Fibroblast of skin of right biceps (primary cell): ENCODE measurements at places on chromosomes 7 and 10.
A peak's percentile ranks its signal among the peaks of the same experiment; 100 is the strongest.

GRCh38 chr7:92276460-92276864 lies 30.7 kb downstream of the ANKIB1 start:
- no peak for DNase-seq

DNA sequence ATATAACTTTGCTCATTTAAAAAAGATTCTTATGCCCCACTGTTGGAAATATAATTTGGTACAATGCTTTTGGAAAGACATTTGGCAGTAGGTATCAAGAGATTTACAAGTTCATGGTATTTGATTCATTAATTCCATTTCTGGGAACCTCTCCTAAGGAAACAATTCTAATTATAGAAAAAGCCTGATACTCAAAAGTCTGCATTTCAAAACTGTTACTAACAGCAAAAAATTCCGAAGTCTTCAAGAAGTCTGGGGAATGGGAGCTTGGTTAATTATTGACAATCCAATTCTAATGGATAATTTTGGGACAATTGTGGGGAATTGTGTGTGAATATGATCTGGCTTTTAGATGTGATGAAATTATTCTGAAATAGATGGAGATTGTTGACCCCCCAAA lies 59.6 kb downstream of the HDAC9 start:
- peak; percentile 68 for DNase-seq

- no peak for DNase-seq
Observed at GRCh38 chr10:73339436-73339835, 19.2 kb downstream of the CFAP70 start.

GRCh38 chr10:19705250-19705649 lies 111.0 kb upstream of the PLXDC2 start:
- DNase-seq: no peak

DNA sequence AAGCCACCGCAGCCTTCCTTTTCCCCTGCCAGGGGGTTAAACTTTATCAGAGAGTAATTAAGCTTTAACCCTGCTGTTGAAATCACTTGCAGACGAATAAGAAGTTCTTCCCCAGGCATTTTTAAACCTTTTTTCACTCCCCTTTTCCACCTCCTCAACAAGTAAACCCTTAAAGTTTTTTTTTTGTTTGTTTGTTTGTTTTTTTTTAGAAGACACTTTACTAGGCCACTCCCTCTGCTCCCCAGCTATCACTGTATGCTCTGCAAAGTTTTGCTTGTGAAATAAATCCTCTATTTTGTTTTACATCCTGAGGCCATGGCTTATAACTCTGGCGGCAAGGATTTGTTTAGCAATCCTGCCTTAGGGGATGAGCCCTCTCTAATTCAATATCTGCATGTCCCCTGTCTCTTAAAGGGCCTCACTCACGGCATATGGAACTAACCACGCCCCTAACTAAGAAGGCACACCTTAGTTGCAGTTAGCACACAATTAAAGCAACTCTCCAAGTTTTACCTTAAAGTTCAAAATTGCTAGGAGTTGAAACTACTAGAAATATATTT lies 1354.7 kb upstream of the LRRTM3 start:
- DNase-seq: peak; percentile 9

DNA sequence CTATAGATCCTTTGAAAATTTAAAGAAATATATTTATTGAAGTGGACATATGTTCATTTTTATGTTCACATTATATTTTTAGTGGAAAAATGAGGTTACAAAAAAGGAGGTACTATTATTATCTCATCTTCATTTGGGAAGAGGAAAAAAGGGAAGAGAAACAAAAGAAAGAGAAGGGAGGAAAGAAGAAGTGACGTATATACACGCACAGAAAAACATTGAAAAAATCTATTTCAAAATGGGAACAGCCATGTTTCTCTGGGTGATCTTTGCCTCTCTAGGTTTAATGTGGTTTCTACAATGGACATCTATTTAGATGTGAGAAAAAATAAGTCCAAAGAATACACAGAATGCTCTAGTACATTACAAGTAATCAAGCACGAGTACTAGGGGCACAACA lies 14.8 kb downstream of the ANK3 start:
- DNase-seq: no peak

DNA sequence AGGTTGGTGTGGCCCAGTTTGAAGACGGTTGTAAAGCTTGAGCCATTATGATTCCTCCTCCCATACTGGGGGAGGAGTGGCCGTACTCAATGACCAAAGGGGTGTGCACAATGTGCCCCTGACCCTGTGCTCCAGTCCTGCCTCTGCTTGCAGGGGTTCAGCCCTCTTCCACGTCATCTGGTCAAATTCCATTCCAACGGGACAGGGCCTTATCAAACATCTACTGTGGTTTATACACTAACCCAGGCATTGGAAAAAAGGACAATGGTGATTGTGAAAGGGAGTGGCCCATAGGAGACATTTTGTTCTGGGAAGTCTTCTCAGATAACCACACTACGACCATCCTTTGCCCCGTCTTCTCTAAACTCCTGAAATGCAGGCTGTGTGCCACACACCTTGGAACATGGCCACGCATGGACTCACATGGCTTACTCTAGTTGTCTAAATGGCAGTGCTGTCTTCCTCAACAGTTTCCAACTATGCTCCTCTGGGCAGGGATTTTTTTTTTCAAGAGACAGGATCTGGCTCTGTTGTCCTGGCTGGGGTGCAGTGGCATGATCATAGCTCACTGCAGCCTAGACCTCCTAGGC lies 103.0 kb downstream of the JCAD start:
- DNase-seq: no peak

- DNase-seq: peak; percentile 47
Observed at GRCh38 chr10:101214446-101215396, 14.5 kb downstream of the LBX1 start.

GRCh38 chr10:116026315-116026714 lies 246.7 kb downstream of the GFRA1 start:
- no peak for DNase-seq

GRCh38 chr7:133859871-133860450 lies 267.2 kb upstream of the LRGUK start:
- DNase-seq: no peak

- no peak for DNase-seq
Observed at GRCh38 chr10:123160311-123160980, 6.2 kb downstream of the BUB3 start.

DNA sequence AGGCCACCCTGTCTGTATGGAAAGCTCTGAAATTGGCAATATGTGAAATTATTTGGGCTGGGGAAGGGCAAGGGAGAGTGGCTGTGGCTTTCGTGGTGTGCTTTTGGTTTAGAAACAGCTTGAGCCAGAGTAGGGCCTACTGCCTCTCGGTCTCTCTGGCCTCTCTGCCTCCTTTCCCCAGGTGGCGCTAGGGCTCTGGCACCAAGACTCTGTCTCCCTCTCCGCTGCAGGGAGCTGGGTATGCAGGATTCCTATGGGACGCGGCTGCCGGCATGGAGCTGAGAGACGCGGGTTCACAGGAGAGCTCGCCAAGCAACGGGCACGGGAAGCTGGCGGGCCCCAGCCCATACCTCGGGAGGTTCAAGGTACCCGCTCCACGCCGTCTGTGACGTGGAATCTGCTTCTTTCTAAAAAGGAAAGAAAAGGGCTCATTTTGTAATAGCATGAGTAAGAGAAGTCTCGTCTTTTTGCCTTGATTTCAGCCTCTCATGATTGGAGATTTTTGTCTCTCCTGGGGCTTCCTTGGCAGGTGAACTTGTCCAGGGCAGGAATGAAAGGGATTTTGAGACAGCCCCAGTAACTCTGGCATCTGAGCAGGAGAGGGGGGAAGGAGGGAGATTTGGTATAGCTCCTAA lies 105.1 kb upstream of the ANLN start:
- DNase-seq: no peak

- DNase-seq: no peak
Observed at GRCh38 chr10:81309041-81309552, 565.9 kb upstream of the NRG3 start.

DNA sequence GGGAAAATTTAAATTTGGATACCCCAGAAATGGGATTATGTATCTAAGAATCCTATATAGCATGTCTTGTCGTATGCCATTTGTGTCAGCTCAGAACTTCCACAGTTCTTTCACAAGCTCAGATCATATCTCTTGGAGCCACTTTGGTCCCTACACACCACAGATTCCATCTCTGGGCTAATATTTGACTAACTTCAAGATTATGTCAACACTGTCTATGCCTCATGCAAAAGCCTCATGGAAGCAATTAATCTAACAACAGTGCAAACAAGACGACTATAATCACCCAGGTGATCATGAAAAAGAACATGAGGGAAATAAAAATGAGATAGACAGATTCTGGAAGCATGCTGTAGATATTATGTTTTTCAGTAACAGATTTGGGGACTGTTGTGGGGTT lies 189.1 kb downstream of the LRRTM3 start:
- DNase-seq: peak; percentile 12

- DNase-seq: peak; percentile 63
Observed at GRCh38 chr7:116173051-116174028, 37.0 kb upstream of the TES start.

GRCh38 chr7:153523320-153524015 lies 528.7 kb upstream of the DPP6 start:
- DNase-seq: no peak

DNA sequence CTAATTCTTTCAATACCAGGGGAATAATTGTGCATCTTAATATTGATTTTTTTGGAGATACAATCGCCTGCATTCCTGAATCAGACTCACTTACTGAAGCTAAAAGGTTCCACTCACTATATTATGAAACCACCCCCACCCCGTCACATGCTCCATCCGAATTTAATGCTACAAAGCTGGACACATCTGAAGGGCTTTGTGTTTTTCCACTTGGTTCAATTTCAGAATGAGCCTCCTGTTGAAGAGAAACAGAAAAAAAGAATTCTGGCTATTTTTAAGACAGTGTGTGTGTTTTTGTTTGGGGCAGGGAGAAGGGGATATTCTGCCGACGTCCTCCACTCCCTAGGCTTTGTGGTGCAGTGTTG lies 165.5 kb upstream of the TBX20 start:
- DNase-seq: no peak

DNA sequence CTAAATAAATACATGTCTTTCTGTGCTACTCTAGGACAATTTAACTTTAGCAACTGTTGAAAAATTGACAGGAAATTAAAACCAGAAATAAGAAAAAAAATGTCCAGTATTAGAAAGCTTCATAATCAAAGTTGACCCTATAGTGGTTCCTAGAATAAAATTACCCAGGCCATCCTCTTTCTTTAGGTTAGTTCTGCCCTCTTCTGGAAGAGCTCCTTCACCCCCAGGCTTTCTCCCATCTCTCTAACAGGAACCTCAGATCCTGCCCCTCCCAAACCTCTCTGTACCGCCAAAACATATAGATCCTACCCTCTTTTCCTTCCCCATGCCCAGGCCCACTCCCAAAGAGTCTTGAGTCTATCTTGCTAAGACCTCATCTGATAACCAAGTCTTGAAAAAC lies 159.4 kb upstream of the CDK1 start:
- DNase-seq: no peak

- DNase-seq: no peak
Observed at GRCh38 chr10:94172332-94172731, 178.6 kb downstream of the PLCE1 start.

DNA sequence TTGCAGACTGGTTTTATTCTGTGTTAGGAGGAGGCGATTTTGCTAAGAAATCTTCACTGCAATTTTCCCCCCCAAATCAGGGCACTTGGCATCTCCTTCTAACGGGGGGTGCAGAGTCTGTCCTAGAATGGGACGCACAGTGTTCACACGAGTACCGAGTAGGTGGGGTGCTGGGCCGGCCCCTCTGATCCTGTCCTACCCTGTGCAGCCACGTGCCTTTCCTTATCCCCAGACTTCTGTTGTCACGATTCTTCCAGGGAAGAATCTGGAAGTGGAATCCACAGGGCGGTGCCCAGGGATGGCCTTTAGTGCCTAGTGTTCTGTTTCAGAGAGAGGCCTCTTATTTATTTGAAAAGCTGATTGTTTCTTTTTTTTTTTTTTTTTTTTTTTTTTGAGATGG lies 16.4 kb downstream of the CUX1 start:
- DNase-seq: no peak

GRCh38 chr10:3290550-3290949 lies 118.0 kb upstream of the PITRM1 start:
- no peak for DNase-seq

- peak; percentile 8 for DNase-seq
Observed at GRCh38 chr7:110947408-110947807, 143.5 kb upstream of the LRRN3 start.

GRCh38 chr10:59623133-59624121 lies 86.2 kb downstream of the SLC16A9 start:
- no peak for DNase-seq

GRCh38 chr7:157682064-157682945 lies 345.5 kb downstream of the DNAJB6 start:
- DNase-seq: no peak

DNA sequence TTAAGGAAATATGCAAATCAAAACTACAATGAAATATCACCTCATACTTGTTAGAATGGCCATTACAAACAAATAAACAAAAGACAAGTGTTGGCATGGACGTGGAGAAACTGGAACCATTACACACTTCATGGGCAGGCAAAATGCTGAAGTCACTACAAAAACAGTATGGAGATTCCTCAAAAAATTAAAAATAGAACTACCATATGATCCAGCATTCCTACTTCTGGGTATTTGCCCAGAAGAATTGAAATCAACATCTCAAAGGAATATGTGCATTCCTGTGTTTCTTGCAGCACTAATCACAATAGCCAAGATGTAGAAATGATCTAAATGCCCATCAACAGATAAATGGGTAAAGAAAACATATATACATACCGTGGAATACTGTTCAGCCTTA lies 83.6 kb downstream of the NRCAM start:
- DNase-seq: peak; percentile 3

DNA sequence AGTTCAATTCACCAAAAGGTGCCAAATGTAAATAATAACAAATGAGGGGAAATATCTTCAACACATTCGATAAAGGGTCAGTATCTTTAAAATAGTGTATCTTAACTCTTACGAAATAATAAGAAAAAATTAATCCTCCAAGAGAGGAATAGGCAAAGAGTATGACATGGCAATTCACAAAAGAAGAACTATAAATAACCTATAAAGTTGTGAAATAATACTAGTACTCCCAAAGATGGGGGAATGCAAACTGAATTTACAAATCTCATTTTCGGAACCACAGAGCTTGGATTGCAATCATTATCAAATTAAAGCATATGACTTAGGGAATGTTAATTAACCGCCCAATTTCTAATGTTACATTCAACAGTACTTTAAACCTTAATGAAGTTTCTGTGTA lies 78.2 kb upstream of the TARP start:
- DNase-seq: no peak

- DNase-seq: peak; percentile 61
Observed at GRCh38 chr7:151759591-151760042, 117.3 kb downstream of the PRKAG2 start.

DNA sequence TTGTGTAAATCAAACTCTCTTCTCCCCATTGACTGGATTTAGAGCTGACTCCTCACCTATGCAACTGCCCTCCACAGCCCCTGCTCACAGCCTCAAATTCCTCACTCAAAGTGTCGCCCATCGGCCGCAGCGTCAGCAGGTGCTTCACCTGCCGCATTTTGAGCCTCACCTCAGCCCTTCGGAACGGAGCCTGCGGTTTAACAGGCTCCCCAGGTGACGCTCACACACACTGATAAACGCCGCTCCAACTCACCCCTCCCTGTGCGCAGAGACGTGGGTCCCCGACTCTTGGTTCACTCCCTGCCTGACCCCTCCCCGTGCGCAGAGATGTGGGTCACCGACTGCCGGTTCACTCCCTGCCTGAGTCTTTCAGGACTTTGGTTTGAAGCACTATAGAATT lies 57.1 kb downstream of the CARD11 start:
- DNase-seq: no peak
